ENCODE measurements at places on chromosomes 5 and 9.
A peak's percentile ranks its signal among the peaks of the same experiment; 100 is the strongest.

DNA sequence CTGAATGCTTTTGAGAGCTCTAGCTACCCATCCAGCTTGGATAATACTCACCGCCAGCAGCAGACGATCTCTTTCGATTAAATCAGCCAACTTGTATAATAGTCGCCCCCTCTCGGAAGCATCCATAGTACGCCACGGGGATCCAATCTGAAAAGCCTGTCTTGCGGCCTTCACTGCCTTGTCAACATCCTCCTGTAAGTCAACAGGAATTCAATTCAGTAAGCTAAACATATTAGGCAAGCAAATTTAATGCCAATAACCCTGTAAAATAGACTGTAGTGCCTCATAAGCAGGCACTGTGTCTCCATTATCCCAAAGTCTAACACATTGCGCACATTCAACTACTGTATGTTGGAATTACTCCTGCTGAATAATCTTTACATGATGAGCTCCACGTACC lies 22.0 kb downstream of the ALDH1A1 start:
- DNase-seq, result no peak

DNA sequence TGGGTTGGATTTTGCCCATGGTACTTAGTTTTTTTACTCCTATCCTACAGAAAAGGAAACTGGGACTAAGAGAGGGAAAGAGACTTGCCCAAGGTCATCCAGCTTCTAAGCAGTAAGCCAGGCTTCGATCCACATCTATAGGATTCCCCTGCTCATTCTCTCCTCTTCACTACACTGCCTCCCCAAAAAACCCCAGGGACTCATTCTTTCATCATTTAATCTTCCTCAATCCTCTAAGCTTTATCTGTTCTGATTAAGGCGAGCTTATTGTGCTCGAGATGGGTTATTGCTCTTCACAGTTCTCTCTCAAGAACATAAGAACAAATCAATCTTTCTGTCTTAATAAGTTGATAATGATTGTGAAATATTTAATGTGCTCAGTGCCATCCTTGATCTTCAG lies 511.1 kb upstream of the BRINP1 start:
- DNase-seq, result no peak

DNA sequence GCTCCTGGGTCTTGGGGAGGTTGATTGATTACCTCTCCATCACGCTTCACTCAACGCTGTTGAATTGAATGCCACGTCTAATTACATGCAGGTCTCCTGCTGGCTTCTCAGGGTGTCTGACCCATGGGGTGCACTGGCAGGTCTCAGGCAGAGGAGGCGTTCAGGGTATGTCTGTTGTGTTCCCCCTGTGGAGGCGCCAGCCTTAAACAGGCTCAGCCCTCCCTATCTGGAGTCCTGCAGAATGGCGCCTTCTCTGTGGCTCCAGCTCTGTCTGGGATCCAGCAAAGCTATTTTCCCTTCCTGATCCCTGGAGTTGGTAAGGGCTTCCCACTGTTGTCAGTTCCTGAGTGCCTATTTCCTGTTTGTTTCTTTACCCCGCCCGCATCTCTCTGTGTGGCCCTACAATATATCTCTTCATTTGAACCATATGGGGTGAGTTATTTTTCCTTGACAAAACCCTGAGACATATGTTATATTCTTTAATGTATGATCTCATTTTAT lies 150.0 kb downstream of the NTRK2 start:
- no peak for DNase-seq

- no peak for DNase-seq
Measured at GRCh38 chr5:136018814-136019783, 9.7 kb upstream of the TGFBI start.

- DNase-seq, result no peak
Measured at GRCh38 chr5:169433221-169433651, 132.3 kb upstream of the SLIT3 start.

DNA sequence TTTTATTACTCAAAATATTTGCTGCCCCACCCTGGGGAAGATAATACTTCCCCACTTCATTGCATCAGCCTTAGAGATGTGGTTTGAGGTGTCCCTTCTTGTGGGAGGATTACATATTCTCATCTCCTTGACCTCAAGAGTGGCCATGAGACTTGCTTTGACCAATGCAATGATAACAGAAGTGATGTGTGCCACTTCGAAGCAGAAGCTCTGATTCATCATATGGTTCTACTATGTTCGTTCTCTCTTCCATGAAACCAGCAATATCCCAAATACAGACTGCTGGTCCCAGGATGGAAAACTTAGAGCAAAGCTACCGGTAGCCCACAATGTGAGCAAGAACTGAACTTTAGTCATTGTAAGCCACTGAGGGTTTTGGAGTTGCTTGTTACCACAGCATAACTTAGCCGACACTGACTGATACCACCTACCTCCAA lies 92.0 kb downstream of the THBS4 start:
- no peak for DNase-seq

- no peak for DNase-seq
Measured at GRCh38 chr5:176735383-176736265, 74.7 kb upstream of the UNC5A start.

DNA sequence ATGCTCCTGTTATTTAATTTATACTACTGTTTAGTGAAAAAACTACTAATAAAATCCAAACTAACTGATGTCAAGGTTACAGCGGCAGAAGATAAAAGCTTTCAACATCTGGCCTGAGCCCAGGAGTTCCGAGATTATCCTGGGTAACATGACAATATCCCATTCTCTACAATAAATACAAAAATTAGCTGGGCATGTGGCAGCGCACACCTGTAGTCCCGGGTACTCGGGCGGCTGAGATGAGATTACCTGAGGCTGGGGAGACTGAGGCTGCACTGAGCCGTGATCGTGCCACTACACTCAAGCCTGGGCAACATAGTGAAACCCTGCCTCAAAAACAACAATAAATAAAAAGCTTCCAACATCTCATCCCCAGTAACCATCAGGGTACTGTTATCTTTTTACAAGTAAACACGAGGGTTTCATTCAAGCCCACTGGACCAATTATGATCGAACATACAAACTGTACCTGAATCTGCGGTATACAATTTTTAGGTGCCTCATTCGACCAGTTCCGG lies 1.3 kb downstream of the RPL37 start:
- DNase-seq, result no peak

GRCh38 chr5:61595426-61595825 lies 263.4 kb downstream of the ZSWIM6 start:
- DNase-seq, result no peak

- no peak for DNase-seq
Measured at GRCh38 chr5:61575103-61575502, 243.0 kb downstream of the ZSWIM6 start.

DNA sequence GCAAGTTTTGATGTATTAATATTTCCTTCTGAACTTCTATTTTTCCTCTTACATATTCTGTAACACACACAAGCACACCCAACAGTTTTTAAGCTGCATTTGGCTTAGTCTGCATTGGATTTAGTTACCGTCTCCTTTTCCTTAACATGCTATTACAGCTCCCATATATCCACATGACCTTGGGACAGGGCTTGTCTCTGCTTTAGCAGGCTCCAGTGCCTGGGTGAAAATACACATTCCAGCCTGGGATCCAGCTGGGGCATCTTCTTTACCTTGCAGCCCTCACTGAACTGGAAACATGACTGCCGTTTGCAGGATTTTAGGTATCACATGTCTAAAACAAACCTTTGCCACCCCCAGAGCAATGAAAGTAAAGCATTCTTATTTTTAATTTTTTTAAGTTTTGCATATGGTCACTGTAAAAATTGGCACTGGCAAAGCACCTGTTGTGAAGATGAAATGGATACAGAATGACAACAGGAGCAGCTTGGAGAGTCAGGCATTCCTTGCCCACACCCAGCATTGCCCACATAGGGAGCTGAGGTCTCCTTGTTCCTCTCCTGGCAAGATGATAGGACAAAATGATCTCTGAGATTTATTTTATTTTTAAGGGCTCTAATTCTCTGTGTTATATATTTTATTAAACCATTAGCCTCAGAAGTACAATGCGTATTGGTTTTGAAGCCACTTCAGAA lies 4.0 kb downstream of the GADD45G start:
- DNase-seq, result peak; percentile 64

GRCh38 chr9:8252445-8252844 lies 452.9 kb upstream of the DMAC1 start:
- DNase-seq, result no peak

DNA sequence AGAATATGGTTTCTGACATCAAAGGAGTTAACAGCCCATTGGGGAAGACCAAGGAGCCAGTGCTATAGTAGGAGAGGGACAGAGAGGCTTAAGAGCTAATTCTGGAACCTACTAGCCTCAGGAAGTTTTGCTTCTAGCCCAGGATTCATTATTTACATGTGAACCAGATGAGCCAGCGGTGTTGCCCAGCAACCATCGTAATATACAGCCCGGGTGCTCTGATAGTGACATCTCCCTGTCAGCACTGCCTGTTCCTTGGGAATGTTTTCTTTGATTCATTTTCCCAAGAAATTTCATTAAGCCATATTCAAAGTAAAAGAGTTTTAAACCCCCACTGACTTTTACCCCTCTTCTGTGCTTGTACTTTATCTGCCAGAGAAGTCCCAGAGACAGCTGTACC lies 217.4 kb upstream of the ADAMTSL1 start:
- DNase-seq, result no peak

DNA sequence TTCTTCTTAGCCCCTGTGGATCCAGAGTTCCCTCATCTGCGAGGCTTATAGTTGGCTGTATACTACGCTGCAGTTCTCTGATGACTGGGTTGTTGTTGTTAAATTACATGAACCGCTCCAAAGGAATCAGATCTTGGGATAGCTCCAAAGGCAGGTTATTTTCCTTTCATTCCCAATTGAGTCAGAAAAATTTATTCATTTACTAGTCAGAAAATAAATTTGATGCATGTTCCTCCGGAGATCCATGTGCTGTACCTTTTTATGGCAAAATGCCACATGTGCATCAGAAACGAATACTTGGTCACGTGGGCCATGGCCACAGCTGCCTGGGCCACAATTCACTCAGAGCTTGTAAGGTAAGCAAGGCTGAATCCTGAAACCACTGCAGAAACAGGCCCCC lies 304.0 kb downstream of the NR2F1-AS1 start:
- no peak for DNase-seq

DNA sequence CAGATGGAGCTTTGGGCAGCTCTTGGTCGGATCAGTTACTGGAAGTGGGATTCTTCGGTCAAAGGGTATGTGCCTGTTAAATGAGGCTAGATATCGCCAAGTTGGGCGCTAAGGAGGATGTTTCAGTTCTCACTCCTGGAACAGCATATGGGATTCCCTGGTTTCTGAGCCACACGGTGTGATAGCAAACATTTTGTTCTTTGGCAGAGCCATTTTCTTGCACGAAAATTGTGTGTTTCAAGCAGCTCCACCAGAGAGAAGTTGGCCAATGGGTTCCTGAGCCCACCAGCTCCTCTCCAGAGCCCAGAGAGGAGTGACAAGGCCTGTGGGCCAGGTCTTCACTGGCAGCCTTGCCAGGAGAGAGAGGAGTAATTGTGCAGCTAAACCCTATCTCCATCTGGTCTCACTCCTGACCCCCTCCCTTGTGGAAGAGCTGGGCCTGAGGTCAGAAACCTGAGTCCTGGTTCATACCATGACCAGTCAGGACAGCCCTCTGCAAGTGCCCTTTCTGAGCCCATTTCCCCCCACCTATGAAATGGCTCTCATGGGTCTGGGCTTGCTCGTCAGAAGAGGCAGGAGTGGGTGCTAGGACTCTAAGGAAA lies 10.7 kb upstream of the SLC6A7 start:
- peak; percentile 61 for DNase-seq

- no peak for DNase-seq
Measured at GRCh38 chr5:139872052-139872766, 76.6 kb downstream of the PSD2 start.

GRCh38 chr5:65728218-65728617 lies 6.2 kb downstream of the NLN start:
- no peak for DNase-seq

DNA sequence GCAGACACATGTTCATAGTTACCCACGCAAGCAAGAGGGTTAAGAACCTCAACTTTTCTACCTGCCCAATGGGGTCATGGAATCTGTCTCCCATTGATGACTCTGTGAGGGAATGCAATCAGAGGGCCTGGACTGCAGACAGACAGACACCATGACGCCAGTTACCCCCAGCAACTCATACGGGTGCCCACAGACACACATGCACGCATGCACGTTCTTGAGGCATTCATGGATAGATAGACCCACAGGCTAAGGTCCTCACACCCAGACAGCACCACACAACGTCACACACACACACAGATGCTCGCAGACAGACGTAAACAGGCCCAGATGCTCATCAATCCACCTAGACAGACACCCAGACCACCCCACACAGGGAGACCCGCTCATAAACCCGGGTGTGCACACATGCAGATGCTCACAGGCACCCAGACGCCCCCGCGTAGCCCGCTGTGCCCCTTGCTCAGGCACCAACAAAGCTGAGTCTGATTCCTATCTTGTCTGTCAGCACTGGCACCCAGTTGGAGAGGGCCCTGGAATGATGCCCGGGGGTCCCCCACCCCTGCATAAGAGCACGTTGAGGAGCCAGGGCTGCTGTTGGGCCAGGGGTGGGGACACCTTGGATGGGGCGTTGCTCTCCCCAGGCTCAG lies 23.6 kb downstream of the LHX2 start:
- no peak for DNase-seq

DNA sequence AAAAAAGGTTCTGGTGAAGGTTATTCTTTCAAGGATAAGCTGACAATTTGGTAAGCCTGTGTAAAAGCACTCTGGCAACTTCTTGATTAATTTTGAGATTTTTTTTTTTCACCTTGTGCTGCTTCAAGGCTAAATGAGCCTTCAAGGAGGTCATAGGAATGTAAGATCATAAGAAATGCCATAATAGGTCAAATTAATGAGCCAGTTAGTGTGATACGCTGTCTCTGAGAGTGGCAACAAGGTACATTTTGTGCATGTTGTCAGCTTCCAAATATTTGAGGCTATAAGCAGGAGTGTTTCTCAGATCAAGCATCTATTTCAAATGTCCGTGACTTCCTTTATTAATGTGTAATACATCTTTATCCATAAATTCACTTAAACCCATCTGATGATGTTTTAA lies 72.3 kb upstream of the CDH6 start:
- DNase-seq, result no peak

DNA sequence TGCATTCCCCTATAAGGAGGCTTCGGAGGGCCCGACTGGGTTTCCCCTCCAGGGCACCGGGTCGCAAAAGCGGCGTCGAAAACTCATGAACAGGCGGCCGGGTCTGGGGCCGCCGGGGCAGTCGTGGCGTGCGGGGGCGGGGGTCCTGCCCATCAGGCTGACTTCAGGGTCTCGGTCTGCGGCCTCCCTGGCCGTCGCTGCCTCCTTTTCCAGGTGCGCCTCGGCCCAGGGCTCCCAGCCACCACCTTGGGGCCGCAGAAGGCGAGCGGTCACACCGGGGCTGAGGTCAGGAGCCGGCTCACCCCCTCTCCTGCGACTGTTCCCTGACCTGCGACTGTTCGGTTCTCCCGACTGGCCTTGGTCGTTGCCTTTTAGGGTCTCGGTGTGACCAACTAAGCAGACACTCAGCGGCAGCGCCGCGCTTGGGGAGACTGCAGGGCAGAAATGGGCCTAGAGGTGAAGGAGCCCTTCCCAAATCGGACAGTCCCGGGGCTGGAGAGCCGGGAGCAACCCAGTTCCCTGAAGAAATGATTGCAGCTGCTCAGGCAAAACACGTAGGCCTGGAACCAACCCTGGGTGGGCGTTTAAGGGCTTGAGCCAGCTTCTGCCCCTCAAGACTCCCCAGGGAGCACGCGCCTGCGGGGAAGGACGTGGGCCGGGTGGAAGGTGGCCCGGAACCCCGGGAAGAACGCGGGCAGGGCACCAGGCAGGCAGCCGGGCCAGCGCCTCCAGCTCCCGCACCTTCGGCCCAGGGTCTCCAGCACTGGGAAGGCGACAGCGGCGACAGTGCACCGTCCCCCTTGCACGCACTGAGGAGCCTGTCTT lies 11.2 kb downstream of the IRX2 start:
- DNase-seq, result no peak
